ENCODE measurements at places on chromosomes 12 and 14.

GRCh38 chr12:104896146-104896545, 61.9 kb downstream of the SLC41A2 start:
- no peak for DNase-seq

DNA sequence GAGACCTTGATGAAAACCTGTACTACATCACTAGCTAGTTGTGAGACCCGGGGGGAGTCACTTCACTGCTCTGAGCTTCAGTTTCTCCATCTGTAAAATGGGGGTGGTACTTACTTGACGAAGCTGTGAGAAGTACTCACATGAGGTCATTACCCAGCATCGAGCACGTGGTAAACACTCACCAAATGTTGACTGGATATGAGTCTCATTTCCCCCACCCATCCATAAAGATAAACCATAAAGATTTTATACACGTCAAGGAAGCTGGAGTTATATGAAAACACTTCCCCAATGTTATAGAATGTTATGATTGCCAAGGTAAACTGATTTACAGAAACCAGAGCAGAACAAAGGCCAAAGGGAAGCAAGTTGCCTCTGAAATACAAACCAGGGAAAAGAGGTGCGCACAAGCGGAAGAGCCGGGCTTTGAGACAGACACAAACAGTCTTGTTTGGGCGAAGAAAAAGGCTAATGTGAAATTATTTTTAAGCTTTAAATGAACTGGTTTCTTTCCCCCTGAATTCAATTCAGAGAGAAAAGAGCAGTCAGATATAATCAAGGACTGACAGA, 536.8 kb downstream of the MED13L start:
- DNase-seq, result no peak

- no peak for DNase-seq
Measured at GRCh38 chr12:14767617-14768016, 35.7 kb downstream of the WBP11 start.

DNA sequence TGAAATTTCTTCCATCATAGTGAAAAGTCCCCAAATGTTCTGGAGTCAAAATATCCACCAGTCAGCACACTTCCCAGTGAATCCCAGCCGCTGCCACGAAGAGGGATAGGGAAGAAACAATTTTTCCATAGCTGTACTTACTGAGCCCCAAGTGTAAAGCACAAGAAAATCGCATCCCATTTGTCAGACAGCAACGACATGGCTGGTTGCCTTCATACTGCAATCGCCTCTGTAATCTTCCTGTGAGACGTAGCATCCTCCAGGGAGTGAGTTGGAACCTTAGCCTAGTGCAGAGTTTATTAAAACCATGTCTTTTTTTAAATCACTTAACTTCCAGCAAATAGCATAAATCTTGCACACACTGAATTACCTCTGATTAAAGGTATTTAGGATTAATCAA, 56.8 kb downstream of the GNG2 start:
- no peak for DNase-seq

- DNase-seq, result no peak
Measured at GRCh38 chr12:40238266-40238902, 13.6 kb downstream of the LRRK2 start.

GRCh38 chr14:103731481-103731880, 15.9 kb downstream of the ZFYVE21 start:
- DNase-seq, result no peak

DNA sequence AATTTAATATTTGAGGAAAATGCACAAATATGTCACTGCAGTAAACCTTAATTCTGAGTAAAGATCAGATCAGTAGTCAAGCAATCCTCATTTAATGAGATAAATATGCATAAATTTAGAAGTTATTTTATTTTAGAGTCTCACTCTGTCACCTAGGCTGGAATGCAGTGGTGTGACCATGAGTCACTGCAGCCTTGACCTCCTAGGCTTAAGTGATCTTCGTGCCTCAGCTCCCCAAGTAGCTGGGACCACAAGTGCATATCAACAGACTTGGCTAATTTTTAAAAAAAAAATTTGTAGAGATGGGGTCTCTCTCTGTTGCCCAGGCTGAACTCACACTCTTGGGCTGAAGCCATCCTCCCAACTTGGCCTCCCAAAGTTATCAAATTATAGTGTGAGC, 41.3 kb downstream of the LMO3 start:
- DNase-seq, result no peak

DNA sequence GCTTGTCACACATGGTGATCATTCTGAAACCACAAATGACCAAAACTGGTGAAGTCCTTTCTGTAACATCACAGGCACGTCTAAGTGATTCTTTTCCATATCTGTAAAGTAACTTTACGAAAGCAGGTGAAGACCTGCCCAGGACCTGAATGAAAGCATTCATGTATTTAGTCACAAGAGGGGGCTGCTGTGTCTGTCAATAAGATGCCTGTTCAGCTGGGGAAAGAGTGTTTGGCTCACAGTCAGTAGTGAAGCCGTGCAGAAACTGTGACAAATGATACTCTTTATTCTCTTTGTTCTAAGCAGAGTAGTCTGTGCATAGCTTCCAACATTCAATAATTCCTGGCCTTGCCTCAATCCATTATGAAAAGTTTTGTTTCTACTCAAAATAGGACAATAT, 373.5 kb upstream of the OR4E1 start:
- no peak for DNase-seq

DNA sequence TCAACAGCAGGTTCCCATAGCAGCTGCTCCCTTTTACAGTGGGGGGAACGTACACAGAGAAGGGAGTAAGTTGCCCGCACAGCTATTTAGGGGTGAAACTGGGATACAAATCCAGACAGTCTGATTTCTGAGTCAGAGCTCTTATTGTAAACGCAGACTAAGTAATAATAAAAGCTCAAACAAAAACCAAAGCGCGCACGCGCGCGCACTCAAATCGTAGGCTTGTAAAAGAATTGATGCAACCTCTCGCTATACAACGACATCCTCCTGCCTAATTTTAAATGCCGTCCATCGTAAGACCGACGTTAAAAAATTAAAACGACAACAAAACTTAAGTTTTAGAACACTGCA, 747 bp upstream of the DACT1 start:
- peak; percentile 47 for DNase-seq

GRCh38 chr12:56189918-56190694, 823 bp upstream of the SMARCC2 start:
- DNase-seq, result peak; percentile 58

DNA sequence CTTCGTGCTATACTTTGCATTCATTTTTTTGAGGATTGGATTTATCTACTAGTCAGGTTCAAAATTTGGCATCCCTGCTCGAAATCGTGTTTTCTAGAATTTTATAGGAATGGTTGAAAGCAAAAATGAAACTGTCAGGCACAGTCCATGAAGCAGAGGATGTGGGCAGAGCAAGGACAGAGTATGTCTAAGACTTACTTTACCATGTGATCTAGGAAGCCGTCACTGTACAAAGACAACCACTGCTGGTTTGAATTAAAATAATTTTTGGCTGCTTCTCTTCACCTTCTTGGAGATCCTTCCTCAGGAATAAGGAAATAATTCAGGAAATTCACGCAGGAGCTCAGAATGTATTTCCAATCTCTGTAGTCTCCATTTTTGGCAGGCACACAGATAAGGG, 31.6 kb upstream of the SGPP1 start:
- DNase-seq, result no peak

GRCh38 chr14:41608681-41609390, 2.2 kb downstream of the LRFN5 start:
- DNase-seq, result no peak

DNA sequence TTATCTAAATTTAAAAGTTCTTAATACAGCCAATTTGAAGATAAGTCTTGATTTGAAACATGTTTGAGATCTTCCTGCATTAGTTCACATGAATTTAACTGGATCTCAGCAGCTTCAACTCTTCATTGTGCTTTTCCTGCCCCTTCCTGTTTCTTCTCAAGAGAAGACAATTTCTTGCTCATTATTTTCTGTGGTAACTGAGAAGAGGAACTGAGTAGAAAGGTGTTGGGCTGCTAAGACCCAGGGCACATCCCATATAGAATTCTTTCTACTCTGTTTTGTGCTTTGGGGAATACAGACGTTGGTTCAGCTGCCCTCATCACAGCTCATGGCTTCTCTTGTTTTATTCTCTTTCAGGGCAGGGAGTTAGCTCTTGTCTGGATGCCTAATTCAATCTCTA, 110.2 kb downstream of the SNAPC1 start:
- no peak for DNase-seq

GRCh38 chr14:97554597-97554996, 757.4 kb downstream of the VRK1 start:
- no peak for DNase-seq

- DNase-seq, result no peak
Measured at GRCh38 chr12:52380271-52380694, 5.2 kb downstream of the KRT84 start.

- no peak for DNase-seq
Measured at GRCh38 chr12:11769723-11770514, 120.4 kb downstream of the ETV6 start.

DNA sequence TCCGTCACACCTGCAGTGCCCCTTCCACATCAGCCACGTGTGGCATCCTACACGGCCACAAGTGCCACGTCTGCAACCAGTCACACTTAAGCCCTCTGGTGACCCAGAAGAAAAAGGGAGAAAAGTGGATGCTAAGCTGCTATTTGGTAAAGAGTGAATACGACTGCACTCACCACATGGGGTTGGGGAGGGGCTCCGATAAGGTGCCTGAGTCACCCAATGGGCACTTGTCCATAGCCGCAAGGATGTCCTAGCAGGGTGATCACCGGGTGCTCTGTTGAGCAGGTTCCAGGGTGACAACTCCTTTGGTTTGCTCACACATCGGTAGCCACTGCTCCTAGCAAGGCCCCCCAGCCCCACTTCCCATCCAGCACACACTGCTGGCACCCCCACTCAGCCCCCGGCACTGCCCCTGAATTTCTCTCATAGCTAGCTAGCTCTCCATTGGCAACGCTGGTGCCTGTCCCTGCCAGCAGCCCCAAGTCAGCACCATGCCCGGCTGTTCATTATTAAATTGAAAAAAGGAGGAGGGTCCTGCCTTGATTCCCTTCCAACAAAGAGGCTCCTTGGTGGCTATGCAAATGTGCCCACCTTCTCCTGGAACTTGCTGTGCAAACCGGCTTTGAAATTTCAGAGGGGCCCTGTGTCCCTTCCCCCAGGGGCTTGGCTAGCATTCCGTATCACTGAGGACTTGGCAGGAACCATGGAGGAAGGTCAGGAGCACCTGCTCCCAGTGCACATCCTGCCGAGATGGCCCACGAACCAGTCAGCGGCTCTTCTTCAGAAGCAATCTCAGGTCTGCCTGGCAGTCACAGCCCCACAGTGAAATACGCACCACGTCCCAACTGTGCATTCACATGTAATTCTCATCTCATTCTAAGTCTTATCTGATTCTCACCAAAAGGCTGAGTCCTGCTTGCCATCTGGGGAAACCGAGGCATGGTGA, 227.7 kb upstream of the DIO3 start:
- no peak for DNase-seq

- DNase-seq, result no peak
Measured at GRCh38 chr12:88522961-88523360, 57.3 kb downstream of the KITLG start.

DNA sequence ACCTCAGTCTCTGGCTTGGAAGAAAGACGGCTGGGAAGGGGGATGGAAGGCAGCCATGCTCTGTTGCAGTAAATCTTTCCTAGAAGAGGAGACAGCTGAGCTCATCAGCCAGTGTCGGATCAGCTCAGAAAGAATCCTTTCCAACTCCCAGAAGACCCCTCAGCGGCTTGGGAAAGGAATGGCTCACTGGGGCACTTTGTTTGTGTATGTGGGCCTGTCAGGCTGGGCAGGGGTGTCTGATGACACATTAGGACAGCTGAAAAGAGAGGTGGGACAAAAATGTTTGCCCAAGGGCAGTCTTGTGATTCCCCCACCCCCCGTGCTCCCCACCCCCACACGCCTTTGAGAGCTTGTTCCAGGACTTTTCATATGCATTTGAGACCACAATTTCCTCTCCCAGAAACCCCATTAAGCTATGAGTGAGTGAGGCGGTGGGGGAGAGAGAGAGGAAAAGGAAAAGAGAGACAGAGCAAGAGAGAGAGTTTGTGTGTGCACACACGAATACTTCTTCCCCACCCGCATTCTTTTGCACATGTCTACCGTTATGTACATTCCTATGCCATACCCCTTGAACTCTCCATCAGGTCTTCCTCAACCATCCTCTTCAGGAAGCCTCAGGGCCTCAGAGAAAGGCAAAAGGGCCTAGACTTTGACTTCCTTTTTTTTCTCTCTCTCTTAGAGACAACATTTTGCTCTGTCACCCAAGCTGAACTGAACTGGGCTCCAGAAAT, 198.9 kb downstream of the ZFP36L1 start:
- no peak for DNase-seq

DNA sequence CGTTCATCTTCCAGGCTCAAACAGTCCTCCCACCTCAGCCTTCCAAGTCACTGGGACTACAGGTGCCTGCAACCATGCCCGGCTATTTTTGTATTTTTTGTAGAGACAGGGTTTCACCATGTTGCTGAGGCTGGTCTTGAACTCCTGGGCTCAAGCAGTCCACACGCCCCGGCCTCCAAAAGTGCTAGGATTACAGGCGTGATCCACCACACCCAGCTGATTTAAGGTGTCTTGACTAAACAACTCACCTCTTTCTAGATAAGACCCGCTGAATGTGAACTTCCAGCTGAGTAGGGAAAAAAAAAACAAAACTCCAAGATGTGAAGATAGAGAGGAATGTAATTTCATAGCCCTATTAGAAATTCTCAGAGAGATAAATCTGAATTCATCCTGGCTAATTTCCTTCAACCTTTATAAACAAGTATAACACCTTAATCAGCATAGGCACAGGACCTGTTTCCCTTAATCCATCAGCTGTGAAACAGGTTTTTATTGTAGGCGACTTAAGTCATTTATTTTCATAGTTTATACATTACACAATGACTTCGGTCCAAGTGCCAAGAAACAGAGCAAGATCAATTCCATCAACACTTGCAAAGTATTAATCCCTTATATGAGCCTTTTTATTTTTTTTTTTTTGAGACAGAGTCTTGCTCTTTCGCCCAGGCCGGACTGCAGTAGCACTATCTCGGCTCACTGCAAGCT, 51.5 kb downstream of the HCAR2 start:
- DNase-seq, result no peak

DNA sequence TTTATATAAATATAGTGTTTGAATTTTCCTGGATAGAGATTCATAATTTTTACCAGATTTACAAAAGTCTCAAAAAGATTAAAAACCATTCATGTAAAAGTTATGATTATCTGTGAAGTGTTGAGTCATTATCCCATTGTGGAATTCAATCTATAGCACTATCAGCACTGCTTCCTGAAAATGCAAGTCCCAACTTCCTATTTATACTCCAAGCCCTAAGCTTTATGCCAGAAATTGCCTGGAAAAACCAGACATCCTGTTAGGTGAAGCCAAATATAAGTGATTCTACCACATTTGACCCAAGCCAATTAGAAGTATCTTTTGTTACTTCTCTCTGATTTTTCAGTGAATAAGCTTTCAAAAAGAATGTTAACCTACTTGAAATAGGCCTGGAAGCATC, 129.1 kb downstream of the GPR135 start:
- DNase-seq, result no peak

DNA sequence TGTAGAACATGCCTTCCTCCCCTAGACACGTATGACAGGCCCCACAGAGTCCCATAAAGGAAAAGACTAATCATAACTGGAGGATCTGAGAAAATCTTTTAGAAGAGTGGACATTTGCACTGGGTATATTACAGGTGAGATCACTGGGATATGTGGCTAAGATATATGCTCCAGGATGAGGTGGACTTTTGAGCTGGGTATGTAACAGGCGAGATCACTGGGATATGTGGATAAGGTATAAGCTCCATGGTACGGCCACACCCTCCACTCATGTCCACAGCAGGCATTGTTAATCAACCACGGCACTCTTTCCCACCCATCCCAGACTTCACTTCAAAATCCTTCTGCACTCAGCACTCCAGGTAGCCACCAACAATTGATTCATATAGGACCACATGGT, 34.1 kb downstream of the CLMN start:
- no peak for DNase-seq
